Fibroblast of the aortic adventitia (primary cell): ENCODE measurements at places on chromosomes 7 and 10. TPM values are rescaled to one million over a fixed set of nuclear protein-coding genes. Genes with fewer than 3 reads are reported as not detected.

DNA sequence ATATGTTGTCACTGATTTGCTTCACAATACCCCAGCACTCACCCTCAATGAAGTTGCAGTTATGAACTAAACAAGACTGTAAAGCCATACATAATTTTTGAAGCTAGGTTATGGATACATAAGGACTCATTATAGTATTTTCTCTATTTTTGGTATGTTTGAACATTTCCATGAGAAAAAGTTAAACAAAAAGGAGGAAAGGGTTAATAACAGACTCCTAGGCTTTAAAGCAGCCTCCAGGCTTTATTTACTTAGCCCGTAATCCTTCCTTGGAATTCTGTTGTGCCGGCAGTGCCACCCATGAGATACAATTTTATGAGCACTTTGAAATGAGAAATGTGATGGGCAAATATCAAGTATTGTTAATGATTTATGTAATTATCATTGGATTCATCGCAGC lies 2.1 kb upstream of the DENND11 start:
- DNase-seq = no peak

IQUB gene
- total RNA-seq = 0.81 and 2.7 TPM in 2 replicates

IFIT2 gene
- total RNA-seq = 7.6 and 30.7 TPM in 2 replicates

DNA sequence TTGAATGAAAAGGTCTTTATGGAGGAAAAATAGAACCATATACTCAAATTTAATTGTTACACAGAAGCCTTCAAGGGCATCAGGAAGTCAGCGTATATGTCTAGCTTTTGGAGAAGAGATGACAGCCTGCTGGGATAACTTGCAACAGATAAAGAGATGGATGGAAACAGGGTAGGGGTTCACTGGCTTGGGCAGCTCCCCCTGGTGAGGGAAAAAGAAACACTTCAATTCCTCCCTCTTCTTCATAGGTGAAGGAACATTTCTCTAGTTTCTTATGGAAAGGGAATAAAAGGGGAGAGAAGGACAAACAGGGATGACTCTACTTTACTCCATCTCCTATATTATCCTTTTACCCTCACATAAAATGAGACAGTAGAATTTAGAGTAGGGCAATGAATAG lies 635.7 kb downstream of the PHTF2 start:
- no peak for DNase-seq

DNA sequence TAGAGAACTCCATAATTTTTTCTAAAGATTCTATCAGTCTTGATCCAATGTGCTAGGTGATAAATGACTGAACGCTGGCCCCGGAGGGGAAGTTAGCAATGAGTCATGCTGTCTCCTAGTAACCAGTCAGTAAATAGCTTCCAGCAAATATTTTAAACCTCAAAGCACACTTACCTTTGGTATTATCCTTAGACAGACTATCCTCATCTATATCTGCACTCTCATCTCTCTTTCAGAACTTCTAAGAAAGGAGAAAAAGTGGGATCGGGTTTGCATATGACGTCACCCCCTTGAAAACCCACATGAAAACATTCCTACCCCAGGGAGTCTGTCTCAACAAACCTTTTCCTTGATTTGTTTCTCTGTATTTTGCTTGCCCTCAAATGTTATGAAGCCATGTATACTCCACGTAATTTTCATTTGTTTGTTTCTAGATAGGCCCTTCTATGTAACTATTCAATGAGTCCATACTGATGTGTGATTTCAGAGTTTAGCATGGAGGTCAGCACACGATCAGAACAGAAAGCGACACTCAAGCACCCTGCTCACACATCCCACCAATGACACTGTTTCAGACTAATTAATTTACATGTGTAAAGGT lies 174.9 kb upstream of the NRP1 start:
- DNase-seq = peak; percentile 84

GRCh38 chr10:125154529-125154928 lies 5.8 kb downstream of the CTBP2 start:
- no peak for DNase-seq

PDE6C gene
- total RNA-seq = not detected in 2 replicates

PCDH15 gene
- 0.08 and 0.09 TPM in 2 replicates for total RNA-seq

- no peak for DNase-seq
These were observed 215.0 kb upstream of the SEMA3E start for GRCh38 chr7:83863906-83864305.

CDK13 gene
- total RNA-seq = 67.3 and 77.8 TPM in 2 replicates

GRCh38 chr7:120320218-120320961 lies 47.4 kb downstream of the KCND2 start:
- no peak for DNase-seq

OR2A7 gene
- 0.81 and 0.98 TPM in 2 replicates for total RNA-seq

GRCh38 chr10:60479305-60480020 lies 89.8 kb upstream of the ANK3 start:
- DNase-seq = no peak

DNA sequence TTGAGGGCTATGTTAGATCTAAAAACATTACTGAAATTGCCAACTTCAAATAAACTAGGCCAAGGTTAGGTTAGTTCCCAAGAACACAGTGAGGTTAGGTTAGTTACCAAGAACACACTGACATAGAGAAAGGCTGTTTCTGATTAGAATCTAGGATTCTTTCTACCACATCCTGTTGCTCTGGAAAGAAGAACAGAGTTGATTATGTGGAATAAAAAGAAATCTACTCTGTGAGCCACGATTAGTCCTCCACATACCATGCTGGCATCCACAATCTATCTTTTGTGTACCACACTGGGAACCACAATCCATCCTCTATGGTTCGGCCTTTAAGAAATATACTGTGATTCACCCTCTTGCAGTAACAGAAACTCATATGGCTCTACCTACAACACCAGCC lies 91.4 kb downstream of the LRRTM3 start:
- DNase-seq = no peak

DNA sequence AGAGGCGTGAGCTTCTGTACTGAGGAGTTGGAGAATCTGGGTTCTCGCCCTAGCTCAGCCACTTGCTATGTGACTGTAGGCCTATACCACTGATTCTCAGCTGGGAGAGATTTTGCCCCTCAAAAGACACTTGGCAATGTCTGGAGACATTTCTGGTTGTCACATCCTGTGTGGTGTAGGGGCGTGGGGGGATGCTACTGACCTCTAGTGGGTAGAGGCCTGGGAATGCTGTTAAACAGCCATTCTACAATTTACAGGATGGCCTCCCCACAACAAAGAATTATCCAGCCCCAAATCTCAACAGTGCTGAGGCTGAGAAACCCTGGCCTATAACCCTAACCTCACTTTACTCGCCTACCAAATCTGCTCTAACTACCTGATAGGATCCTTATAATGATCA lies 58.8 kb upstream of the GAD2 start:
- DNase-seq = no peak

DNA sequence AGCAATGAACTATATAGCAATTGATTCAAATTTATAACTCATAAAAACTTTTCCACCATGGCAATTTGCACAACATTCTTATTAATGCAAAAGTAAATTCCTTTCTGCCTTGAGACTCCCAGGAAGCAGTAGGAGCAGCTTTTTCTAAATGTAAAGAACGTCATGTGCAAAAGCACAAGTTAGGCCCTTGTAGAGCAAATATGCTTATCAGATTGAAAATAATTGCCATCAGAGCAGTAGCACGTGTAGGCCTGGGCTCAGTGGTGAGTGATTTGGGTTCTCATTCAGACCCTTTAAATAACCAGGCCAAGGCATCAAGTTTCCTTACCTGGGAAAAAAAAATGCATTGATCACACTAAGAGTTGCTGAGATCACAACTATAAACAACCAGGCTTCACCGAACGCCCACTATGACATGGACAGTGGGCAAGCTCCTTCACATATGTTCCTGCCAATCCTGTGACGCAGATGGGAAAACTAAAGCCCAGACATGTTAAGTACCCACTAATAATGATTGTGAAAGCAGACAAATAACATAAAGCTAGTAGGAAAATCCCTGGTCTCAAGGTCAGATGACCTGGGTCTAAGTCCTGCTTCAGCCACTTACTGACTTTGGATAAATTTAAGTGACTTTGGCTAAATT lies 22.1 kb upstream of the SAR1A start:
- peak; percentile 46 for DNase-seq

ZNF789 gene
- total RNA-seq = 3.9 and 6.9 TPM in 2 replicates

CAMK2B gene
- total RNA-seq = 6.4 TPM in 1 of 2 replicates, not detected in the other

ACTR3C gene
- 0.54 TPM in 1 of 2 replicates, not detected in the other for total RNA-seq

DNA sequence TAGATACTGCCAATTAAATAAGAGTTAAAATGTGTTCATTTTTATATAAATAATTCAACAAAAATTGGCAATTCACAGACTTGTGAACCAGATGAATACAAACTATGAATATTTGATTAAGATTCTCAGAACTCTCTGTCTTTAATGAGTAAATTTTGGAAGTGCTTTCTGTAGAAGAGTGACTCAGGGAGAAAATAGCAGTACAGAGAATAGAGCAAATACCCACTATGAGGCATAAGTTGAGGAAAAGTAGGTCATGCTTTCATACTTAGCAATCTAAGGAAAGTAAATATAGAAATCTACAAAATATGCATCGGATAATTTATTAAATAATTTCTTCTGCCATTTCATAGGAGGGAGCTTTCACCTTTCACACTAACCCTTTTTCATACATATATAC lies 117.7 kb upstream of the TMEM106B start:
- DNase-seq = no peak

EPHA1 gene
- total RNA-seq = not detected in 2 replicates

CCL24 gene
- total RNA-seq = not detected in 2 replicates

DNA sequence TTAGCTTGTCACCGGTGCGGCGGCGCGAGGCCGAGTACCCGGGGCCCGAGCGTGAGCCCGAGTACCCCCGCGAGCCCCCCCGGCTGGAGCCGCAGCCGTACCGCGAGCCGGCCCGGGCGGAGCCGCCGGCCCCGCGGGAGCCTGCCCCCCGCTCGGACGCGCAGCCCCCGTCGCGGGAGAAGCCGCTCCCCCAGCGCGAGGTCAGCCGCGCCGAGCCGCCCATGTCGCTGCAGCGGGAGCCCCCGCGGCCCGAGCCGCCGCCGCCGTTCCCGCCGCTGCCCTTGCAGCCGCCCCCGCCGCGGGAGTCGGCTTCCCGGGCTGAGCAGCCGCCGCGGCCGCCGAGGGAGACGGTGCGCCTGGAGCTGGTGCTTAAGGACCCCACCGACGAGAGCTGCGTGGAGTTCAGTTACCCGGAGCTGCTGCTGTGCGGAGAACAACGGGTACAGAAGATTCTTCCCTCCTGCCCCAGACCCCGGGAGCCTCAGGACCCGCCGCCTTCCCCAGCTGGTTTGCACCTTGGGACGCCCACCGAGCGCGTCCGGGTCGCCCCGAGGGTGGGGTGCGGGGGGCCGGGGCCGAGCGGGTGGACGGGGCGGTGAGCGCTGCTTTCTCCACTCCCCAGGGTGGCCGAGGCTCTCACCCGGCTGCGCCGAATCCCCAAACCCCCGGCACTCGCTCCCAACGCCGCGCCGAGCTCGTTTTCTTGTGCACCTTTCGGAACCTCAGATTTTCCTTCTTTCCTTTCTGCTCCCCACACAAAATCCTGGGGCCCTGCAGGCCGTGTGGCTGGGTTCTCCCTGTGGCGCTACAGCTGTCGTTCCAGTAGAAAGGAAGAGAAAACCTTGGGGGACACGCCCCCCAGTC lies 708 bp downstream of the UBN2 start:
- peak; percentile 25 for DNase-seq

MOGAT3 gene
- not detected in 2 replicates for total RNA-seq

GRCh38 chr10:31313396-31313795 lies 5.6 kb upstream of the ZEB1 start:
- no peak for DNase-seq

GRCh38 chr10:14549496-14549895 lies 218.8 kb upstream of the FRMD4A start:
- DNase-seq = no peak

GRCh38 chr10:75492173-75492925 lies 60.9 kb downstream of the LRMDA start:
- DNase-seq = peak; percentile 57

DNA sequence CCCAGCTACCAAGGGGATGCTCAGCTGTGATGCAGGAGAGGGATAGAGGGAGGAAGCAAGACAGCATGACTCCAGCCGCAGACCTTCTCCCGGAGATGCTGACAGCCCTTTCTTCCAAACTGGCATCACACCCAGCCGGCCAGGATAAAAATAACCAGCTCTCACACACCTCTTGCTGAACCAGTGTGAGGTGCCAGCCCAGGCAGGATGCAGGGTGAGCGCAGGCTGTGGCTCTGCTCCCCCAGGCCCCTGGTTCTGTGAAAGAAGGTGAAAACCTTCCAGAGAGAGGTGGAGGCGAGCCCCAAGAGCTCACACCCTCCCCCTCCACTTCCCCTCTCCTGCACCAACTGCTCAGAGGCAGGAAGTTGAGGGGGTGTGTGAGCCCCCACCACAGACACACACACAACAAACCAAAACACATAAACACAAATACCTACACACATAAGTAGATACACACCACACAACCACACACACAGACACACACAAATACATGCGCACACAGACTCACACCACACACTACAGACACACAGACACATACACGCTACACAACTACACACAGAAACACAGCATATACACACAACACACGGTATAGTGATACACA lies 4.0 kb downstream of the GPR15LG start:
- DNase-seq = no peak

GRCh38 chr7:46391231-46392201 lies 470.4 kb upstream of the IGFBP3 start:
- DNase-seq = no peak

- peak; percentile 57 for DNase-seq
These were observed 11.0 kb downstream of the MPP7 start for GRCh38 chr10:28291881-28292297.

DNA sequence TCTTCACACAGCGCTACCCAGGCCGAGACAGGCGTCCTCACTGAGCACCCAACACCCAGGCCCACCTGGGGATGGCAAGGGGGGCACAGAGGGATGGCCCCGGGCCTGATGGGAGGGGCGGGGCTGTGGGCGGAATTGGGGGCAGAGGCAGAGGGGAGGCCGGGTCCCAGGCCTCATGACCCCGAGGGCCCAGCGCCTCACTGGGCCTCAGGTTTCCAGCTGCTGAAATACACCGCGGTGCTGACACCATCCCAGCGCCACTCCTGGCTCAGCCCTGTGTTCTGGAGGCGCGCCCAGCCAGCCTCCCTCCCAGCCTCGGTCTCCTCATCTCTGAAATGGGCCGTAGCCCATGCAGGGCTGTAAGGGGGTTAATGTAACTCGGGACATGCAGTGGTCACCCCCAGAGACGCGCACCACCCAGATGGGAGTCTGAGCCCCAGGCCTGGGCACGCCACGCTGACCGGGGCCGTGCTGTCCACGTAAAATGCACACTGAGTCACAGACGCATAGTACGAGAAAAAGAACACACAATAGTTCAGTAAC lies 82.3 kb downstream of the UNCX start:
- no peak for DNase-seq

DNA sequence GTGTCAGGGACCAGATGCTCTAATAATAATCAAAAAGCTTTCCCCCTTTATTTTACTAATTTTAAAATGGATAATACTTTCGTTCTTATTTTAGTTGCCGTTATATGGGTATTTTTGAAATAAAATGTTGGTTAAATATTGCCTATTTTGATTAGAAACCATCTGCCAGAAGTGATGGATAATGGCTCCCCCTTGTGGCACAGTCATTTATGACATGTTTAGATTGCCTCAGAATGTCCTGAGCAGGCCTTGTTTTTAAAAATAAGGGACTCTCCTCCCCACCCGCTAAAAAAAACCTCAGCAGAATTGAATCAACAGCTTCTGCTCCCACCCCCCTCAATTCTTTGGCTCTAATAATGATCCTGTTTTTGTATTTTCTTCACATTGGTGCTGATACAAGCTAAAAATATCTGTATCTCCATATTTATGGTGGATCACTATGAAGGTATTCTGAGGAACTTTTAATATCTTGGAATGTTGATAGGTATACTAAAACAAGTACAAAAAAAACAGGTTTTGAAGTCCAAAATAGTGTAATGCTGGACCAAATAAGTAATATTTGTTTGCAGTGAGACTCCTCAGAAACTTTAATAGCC lies 38.8 kb downstream of the TMEM60 start:
- peak; percentile 85 for DNase-seq

TMEM178B gene
- 0.09 TPM in 1 of 2 replicates, not detected in the other for total RNA-seq
